ENCODE measurements at places on chromosomes 13 and 19.

DNA sequence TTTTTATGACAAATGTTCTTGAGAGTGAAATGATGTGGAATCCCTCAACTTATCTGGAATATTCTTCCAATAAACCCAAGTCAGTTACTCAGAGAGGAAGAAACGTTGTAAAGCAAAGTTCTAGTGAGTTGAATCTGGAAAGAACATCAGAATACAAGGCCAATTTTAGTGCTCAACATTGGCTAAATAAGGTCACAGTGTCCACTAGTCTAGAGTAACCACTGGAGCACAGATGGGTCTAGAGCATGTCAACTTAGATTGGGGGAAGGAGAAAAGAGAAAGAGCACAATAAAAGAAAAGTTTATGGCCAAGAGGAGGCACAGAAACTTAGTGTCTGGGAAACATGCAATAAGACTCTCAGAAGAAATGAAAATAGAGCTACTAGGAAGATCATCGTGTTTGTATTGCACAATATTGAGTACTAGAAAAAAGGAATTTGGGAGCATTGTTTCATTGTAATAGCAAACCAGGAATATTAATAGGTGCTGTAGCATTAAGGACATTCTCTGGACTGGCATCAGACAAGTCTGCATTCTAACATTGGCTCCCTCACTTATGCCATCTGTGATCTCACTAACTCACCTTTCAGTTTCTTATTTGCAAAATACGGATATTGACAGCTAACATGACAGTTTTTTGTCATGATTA, 1318.5 kb downstream of the PCDH9 start:
- no peak for DNase-seq

GRCh38 chr19:3479177-3479833, 1.0 kb downstream of the SMIM24 start:
- DNase-seq = no peak

- no peak for DNase-seq
These were observed 5.3 kb downstream of the CARS2 start for GRCh38 chr13:110700641-110701040.

DNA sequence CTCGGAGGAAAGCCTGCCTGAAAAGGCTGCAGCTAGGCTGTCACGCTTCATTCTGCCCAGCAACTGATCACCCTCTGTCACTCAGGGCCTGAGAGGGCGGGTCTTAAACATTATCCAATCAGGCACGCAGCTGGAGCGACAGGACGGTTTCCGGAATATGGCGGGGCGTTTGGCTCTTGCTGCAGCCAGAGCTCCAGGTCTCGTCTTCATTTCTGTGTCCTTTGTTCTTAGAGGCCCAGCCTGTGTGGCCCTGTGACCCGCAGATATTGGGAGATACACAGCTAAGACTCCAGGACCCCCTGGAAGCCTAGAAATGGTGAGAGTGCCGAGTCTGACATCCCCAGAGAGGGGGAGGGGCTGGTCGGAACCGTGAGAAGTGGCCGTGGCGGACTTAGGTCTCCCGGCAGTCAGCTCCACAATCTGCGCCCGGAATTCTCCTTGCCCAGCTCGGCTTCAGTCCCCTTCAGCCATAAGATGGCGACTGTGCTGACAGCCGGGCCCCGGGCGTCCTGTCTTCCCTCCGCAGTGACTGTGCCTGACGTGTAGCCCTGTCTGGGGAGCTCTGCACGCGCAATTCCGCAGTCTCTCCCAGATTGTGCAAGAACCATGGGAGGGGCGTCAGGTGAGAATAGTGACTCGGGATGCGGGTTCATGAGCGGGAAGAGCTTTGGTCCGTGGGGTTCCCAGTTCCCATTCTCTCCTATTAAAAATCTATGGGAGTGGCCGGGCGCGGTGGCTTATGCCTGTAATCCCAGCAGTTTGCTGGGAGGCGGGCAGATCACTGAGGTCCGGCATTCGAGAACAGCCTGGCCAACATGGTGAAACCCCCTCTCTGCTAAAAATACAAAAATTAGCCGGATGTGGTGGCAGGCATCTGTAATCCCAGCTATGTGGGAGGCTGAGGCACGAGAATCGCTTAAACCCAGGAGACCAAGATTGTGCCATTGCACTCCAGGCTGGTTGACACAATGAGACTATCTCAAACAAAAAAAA, at the start of gene ZNF429:
TSS of gene ZNF429 (plus strand) at position 144 of the 993 bp plus-strand sequence. CDS start at position 314, 170 bp downstream.
- peak; percentile 68 for DNase-seq

- DNase-seq = no peak
These were observed 39.1 kb upstream of the MTIF3 start for GRCh38 chr13:27489456-27489855.

- no peak for DNase-seq
These were observed 7.8 kb upstream of the NCCRP1 start for GRCh38 chr19:39188960-39189359.

GRCh38 chr13:42101821-42102585, 53.6 kb downstream of the DGKH start:
- no peak for DNase-seq

DNA sequence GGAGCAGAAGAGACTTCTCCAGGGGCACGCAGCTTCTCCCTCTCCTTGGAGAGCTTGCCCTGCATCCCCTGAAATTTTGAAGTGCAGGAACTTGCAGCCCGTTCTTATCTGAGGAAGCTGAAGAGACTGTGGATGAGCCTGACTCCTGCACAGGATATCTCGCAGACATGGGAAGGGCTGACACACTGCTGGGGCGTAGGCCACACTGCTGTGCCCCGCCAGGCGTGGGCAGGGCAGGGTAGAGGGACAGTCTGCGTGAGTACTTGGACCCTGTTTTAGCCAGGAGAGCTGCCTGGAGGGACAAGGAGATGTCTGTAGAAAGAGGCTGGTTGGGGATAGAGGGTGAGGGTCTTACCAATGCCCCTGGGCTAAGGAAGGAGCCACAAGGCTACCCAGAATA, 353.7 kb upstream of the NBEA start:
- no peak for DNase-seq

GRCh38 chr13:111945086-111945485, 121.9 kb upstream of the SOX1 start:
- no peak for DNase-seq

DNA sequence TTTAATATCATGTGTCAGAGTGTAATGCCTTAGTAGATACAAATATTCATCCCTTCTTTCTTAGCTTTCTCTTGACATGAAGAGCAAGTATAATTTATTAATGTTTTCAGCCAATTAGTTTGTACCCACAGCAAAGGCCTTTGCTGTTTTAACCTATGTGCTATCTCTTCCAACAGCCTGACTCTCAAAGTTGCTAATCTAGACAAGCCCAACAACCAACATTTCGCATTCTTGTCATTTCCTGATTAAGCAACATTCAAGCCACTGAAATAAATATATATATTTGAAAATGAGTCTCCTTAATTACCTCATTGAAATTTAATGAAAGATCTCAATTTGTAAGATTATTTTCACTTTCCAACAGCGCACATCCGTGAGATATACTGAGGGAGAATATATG, 18.5 kb downstream of the EPSTI1 start:
- DNase-seq = no peak

DNA sequence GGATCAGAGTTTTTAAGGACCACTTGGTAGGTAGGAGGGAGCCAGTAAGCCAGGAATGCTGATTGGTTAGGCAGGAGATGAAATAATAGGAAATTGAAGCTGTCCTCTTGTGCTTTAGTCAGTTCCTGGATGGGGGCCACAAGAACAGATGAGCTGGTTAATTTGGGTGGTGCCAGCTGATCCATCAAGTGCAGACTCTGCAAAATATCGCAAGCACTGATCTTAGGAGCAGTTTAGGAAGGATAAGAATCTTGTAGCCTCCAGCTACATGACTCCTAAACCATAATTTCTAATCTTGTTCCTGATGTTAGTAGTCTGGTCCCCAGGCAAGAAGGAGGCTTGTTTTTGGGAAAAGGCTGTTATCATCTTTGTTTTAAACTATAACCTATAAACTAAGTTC, 117.9 kb upstream of the GPR12 start:
- no peak for DNase-seq

- DNase-seq = no peak
These were observed 193.1 kb downstream of the VWA8 start for GRCh38 chr13:41767801-41768200.

DNA sequence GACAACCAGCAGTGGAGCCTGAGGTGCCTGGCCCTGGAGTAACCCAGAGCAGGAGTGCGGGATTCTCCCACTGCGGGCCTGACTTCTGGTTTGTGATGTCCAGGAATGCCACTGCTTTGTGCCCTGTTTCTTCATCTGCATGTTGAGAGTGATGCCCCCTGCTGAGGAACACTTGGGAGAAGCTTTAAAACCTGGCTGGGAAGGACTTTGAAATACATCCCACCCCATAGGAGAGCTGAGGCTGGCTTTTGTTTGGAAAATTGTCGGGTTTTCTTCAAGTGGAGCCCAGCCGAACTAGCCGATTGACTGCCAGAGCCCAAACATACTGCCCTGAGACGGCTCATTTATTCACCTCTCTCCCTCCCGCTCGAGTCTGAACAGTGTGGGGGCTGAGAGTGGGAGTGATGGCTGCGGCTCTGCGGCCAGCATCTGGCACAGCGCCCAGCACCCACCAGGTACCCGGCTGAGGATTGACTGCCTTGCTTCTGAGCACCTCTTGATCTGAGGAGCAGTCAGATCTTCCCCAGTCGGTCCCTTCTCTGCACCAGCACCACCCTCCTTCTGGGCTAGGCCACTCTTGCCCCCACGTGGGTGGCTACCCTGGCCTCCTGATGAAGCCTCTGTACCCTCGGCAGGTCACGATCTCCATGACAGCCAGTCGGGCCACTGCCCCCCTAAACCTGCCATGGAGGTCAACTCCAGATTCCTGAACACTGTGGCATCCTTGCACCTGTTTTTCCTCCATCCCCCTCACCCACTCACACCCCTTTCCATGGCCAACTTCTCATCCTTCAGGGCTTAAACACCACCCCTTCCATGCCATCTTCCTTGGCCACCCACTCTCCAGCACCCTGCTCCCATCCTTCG, 148.9 kb downstream of the SIPA1L3 start:
- DNase-seq = no peak

DNA sequence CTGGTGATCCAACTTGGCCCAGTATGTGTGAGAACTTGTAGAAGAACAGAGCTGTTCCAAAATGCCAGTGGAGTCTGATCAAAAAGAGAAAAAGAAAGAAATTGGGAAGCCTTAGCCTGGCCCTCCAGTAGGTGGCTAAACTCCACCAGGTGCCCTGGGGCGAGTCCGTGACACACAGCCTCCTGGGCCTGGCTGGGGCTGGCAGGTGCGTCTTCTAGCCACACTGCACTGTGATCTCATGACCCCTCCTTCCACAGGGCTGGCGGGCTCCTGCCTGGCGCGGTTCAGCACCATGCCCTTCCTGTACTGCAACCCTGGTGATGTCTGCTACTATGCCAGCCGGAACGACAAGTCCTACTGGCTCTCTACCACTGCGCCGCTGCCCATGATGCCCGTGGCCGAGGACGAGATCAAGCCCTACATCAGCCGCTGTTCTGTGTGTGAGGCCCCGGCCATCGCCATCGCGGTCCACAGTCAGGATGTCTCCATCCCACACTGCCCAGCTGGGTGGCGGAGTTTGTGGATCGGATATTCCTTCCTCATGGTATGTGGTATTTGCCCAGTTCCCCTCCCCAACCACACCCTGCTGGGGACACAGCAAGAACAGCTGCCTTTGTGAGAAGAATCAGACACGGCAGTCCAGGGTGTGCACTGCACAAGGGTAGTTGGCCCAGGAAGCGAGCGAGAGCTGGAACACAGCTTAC, 53.7 kb downstream of the RAB20 start:
- no peak for DNase-seq

GRCh38 chr13:94309997-94310855, 169.3 kb downstream of the DCT start:
- no peak for DNase-seq

DNA sequence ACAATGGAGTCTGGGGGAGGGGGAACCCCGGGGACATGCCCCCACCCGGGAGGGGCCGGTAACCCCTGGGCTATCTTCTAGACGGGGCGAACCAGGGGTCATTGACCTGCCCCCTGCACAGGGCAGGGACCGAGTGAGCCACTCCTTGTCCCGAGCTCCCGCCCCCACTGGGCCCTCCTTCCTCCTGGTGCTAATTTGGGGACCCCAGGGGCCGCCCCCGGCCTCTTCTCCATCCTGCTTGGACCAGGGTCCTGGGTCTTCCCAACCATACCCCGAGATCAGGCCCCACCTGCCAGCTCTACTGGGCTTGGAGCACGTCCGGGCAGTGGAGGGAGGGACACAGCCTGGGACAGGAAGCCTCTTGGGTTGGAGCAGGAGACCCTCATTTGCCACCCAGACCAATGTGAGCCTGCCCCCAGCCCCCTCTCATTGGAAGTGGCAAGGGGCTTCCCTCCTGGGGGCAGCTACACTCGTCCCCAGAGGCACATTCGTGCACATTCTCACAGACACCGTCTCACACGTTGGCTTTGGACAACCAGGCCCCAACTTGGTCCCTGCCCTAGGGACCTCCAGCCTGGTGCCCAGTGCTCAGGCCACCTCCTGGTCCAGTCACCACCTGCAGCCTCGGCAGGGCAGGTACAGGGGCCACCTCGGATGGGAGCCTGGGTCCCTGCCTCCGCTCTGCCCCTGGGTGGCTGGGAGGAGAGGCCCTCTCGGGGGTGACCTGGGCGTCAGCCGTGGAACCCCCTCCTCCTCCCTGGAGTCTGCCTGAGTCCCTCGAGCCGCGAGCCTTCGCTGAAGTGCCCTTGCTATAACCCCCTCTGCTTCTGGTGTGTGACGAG, 3.3 kb upstream of the MISP start:
- DNase-seq = no peak

- DNase-seq = no peak
These were observed 45.2 kb downstream of the CDADC1 start for GRCh38 chr13:49292742-49293486.

DNA sequence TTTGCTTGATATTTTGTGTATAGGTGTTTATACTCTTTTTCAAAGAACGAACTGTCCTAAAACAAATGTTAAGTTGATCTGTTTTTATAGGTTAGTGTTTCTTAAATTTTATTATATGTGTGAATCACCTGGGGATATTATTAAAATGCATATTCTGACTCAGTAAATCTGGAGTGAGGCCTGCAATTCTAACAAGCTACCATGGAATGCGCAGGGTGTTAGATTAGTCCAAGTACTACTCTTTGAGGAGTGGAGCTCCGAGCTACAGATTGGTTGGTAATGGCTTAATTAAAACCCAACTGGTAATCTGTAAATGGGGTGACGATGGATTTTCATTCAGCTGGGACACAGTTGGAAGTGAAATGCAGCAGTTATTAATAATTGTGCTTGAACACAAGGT, 214.1 kb upstream of the UFM1 start:
- DNase-seq = no peak

DNA sequence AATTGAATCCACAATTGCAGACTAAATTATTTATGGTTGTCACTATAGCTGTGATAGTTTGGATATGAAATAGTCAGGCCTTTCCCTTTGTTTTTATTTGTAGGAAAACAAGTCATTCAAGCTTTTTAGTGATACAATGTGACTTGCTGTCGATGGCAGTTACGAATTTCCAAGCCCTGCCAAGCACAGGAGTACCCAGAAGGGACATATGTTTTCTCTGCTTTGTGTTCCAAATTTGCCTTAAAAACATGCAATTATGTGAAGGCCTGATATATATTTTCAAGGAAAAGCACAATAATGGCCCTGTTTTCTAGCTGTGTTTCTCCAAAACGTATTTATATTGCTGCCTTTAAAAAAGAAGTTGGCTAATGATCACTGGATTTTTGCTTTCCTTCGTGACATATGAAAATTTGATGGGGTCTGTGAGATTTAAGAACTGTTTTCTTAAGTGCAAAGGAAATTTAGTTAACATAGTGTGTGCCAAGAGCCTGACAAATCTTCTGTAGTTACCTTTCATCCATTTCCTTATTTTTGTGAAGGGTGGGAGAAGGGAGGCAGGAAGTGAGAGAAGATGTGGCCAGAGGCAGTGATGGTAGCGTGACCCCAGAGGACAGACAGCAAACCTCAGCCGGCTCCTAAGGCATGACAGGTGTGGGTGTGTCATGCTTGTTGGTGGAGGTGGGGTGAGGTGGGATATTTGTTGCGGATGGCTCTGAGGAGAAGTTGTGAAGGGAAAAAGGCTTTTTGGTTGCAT, 79.6 kb downstream of the TEX26 start:
- no peak for DNase-seq
